Astrocyte of the cerebellum (primary cell): ENCODE measurements at places on chromosomes 6 and 20.

GRCh38 chr6:139525415-139525814 lies 151.0 kb upstream of the CITED2 start:
- DNase-seq = no peak

DNA sequence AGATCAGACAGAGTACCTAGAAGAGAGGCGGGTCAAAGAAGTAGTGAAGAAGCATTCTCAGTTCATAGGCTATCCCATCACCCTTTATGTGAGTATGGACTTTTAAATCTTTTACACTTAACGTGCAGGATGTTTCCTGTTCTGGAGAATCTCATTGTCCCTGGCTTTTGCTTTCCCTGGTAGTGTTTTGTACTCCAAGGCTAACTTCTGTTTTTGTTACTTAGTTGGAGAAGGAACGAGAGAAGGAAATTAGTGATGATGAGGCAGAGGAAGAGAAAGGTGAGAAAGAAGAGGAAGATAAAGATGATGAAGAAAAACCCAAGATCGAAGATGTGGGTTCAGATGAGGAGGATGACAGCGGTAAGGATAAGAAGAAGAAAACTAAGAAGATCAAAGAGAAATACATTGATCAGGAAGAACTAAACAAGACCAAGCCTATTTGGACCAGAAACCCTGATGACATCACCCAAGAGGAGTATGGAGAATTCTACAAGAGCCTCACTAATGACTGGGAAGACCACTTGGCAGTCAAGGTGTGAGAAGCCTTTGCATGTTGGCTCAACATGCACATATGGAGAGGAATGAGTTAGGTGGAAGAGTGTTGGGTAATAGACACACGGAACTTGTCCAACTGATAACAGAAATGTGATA lies 3.3 kb downstream of the HSP90AB1 start:
- no peak for DNase-seq

GRCh38 chr6:12973386-12973785 lies 256.8 kb downstream of the PHACTR1 start:
- DNase-seq = no peak

DNA sequence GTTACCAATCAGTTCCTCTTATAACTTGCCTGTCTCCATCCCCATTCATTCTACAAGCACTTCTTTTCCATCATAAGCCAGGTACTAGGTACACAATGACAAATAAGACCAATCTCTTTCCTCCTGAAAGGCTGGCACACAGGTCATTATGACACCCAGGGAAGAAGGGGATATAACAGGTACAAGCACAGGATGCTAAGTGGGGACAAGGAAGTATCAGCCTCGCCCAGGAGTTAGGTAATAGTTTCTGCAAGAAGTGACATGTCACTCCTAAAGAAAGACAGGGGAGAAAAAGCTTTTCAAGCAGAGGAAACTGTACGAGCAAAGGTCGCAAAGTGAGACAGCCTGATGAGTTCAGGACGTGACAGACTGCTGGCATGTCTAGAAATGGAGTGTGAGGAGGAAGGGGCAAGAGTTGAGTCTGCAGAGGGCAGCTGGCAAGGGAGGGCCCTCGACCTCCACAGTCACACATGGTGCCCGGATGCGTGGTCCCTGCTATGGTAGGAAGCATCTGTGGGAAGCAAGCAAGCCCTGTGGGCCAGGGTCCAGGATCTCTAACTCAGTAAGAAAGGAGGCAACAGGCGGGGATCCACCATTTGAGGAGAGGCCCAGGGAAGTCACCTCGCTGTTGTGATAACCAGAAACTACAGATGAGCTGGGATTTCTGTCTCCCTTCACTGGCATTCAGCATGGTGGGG lies 40.4 kb downstream of the GPLD1 start:
- no peak for DNase-seq

DNA sequence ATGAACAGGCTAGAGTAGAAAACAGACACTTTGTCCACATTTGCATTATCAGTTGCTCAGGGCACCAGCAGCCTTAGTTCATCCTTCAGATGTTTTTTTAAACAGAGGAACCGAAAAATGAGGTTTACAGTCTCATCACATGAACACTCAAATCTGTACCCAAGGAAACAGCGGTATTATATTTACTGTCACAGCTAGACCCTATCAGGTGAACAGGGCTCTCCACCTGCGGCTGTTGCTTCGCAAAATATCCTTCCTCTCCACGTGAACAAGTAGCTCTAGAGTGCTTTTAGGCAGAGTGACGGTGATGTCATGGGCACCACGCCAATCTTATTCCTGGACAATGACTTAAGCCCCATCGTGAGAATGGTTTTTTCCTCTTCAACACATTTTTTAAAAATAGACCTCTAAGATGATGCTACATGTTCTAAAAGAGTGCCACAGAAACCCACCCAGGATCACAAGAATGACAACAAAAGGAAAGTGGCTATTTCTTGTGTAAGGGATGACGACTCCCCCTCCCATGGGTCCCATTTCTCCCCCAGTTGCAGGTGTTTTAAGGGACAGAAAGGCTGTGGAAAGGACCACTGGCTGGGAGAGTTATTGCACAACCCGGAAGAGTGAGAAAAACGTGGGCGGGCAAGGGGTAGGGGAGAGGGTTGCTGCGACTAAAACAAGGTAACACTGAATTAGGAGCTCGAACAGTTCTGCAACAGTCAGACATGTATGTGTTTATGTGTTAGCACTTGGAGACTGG lies 77.7 kb downstream of the EFHC1 start:
- no peak for DNase-seq
